ENCODE measurements at places on chromosomes 7 and 10.

DNA sequence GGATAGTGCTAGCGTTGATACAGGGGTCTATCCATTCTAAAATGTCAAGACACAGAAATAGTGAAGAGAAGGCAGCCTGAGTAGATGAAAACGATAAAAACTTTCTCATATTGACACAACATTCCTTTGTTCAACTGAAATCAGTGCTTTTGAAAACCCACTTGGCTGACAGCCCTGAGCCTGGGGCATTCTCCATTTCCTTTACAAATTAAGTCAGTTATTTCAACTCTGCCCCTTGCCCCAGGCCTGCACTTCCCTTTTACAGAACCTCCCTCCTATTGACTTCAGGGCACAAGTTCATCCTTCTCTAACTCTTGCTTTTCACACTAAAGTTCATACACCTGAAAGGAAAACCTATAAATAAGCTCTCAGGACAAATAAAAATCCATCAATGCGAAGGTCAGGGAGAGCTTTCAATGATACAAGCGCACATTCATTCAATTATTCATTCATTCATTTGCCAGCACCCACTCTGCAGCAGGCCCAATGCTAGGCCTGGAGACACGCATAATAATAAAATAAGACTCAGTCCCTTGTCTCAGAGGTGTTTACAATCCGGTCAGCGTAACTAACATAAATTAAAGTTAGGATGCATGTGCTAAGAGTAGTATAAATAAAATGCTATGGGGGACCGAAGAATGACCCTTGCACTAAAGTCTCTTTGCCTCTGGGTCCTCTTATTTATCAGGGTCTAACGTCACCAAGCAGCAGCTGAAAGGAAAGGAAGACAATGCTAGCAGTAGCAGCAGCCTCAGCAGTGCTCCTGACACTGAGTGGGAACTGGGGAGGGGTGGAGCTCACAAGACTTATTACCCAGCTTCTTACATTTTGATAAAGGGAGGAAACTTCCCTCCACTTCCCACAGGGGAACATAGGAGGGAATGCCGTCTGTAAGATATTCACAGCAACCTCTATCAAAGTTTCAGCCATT is 134.8 kb downstream of the PDE1C start:
- no peak for DNase-seq

DNA sequence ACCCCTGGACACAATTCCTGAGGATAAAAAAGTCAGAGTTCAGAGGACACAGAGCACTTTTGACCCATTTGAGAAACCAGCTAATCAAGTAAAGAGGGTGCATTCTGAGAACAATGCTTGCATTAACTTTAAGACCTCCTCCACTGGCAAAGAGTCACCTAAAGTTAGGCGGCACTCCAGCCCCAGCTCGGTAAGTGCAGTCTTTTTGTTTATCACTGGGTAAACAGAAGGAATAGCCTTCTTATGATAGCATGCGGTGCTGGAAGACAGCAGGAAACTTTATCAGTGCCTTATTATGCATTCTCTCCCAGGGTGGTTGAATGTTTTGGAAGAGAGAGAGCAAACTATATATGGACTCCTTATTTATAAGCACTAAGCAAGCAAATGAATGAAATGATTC is 130.5 kb downstream of the CDK14 start:
- DNase-seq, result no peak

GRCh38 chr7:73920406-73921134 is 59.6 kb downstream of the TMEM270 start:
- DNase-seq, result no peak

DNA sequence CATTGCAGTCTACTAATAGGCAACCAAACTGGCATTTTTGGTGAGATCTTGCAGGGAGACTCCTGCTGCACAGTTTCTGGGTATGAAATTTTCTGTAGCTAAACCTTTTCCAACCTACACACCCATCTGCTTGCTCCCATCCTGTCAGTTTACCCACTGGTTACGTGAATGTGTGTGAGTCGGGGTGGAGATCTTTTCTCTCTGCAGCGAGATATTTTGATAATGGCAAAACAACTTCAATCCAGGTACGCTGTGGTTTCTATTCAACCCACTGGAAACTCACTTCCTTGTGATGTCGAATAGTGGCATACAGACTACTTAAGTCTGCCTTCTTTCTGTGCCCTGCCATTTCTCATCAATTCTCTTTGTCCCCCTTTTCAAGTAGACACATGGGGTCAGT is 4.5 kb downstream of the PLEKHA1 start:
- no peak for DNase-seq

DNA sequence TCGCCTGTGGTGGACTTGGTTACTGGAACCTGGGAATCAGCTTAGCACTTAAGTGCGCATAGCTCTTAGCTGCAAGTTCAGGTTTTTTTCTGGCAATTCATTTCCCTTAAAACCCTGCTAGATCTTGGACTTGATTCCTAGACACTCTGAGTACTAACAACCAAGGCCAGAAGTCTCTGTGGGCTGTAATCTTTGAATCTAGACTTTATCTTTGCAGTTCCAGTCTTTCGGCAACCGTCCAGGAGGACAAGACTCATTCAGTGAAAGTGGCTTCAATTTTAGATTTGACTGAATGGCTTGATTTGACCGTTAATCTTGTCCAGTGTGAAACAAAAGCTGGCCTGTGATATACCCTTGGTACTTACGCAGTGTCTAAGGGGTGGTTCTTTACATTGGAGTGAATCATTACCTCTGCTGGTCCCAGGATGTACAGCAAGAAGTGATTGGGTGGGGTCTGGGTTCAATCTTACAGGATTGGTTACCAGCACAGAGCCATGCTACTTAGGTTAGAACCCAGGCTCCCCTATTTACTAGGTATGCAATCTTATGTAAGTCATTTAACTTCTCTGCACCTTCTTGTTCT is 16.4 kb downstream of the PTTG1IP2 start:
- DNase-seq, result no peak

GRCh38 chr7:157597562-157597961 is 260.8 kb downstream of the DNAJB6 start:
- DNase-seq, result no peak

- no peak for DNase-seq
Measured at GRCh38 chr10:13658871-13659685, 72.3 kb downstream of the PRPF18 start.

- no peak for DNase-seq
Measured at GRCh38 chr7:27971171-27971812, 209.3 kb downstream of the JAZF1 start.

- DNase-seq, result no peak
Measured at GRCh38 chr10:33183655-33184054, 150.8 kb downstream of the NRP1 start.

DNA sequence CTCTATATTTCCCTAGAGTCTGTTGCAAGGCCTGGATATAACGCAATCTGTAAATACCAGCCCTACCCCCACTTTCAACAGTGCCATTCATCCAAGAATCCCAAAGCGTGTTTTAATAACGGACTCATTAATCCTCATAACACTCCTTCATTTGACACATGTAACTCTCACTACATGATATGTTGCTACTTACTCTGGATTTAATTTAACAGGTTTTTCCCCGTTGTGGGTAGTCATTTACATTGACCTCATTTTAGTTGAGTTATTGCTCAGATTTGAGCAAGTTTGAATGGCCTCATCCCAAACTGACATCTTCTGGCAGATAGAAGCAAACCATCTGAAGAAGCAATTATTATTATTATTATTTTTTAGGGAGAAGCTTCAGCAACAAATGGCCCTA is 125.4 kb upstream of the NPVF start:
- no peak for DNase-seq

DNA sequence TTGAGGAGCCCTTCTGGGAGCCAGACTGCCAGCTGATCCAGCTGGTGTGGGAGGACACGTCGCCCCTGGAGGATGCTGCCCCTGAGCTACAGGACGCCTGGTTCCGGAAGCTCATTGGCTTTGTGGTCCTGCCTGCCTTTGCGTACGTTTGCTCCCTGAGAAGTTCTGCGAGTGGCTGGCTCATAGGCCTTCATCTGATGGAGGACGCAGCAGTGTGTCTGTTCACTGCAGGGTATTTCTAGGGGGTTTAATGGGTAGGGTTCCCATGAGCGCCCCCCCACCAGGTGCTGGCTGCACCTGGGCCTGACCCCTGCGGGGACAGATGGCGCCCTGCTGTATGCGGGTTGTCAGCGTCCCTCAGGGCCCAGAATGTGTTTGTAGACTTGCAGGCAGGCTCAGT is 5.0 kb downstream of the PAOX start:
- no peak for DNase-seq

DNA sequence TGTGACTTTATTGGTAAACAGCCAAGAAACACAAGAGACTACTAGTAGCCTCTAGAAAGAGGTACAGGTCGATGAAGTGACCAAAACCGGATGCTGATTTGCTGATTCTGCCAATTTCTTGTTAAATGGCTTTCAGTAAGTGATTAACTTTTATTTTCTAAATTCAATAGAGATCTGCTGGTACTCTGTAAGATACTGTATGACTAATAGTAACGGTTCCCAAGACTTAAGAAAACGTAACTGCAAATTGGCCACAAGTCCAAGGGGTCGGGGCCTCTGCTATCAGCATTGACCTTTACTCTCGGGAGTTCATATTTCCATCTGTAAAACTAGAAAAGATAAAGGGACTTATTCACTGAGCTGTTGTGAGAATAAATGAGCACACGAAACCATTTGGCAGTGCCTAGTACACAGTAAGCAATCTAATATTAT is 1.4 kb downstream of the FAM3C start:
- DNase-seq, result no peak

GRCh38 chr7:151806952-151807775 is 69.8 kb downstream of the PRKAG2 start:
- no peak for DNase-seq

- no peak for DNase-seq
Measured at GRCh38 chr7:158325530-158326381, 261.9 kb downstream of the PTPRN2 start.

DNA sequence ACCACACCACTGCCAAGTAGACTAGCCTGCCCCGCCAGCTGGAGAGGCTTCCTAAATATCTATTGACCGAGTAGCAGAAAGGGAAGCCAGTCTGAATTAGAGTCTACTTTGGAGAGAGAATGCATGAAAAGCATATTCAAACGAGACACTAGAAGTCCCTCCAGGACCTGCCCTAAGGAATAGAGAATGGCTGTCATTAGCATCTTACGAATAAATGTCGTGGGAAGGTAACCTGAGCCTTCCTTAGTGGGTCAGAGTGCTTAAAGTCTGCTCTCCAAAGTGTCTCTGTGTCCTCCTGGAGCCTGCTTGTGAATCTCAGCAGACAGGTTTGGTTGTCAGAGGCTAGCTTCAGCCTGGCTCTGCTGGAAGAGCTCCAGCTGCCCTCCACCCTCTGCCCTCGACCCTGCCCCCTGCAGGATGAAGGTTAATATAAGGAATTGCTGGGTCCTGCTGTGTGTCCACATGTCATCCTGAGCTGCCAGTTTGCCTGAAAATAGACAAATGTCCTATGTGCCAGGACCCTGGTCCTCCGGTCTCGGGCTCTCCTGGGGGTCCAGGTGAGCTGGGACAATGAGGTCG is 33.4 kb downstream of the FAM241B start:
- DNase-seq, result no peak

DNA sequence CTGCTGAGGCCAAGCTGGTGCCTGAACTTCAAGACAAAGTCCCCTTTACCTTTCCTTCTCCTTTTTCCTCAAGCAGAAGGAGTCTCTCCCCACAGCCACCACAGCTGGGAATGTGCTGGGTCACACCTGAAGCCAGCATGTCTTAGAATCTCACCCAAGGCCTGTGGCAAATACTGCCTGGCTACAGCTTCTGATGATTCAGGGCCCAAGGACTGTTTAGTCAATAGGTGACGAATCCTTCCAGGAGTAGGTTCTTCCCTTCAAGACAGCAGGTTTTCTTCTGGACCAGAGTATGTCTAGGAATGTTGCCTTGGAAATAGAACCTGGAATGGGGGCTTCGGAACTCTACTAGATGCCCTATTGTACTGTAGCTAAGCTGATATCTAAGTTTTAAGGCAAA is 374.6 kb downstream of the KIF20B start:
- DNase-seq, result no peak

- DNase-seq, result no peak
Measured at GRCh38 chr7:17626235-17626634, 314.1 kb downstream of the SNX13 start.

GRCh38 chr10:57015187-57015586 is 654.1 kb upstream of the ZWINT start:
- DNase-seq, result no peak
